ENCODE measurements at places on chromosomes 12 and 14.

DNA sequence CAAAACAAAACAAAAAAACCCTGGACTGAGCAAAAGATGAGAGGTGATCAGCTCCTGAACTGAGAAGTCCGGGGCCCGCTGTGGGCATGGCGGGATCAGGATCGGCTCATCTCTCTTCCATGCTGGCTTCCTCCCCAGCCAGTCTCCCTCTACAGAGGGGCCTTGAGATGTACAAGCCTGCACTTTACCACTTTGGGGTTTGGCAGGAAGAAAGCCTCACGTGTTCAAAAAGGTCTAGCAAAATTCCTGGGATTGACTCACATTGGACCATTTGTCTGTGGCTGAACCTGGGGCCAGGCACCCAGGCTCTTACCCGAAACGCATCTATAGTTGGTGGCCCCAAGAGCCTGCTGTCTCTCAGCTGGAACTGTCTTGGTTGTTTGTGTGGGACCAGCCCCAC is 89.0 kb downstream of the SLC24A4 start:
- DNase-seq = no peak

DNA sequence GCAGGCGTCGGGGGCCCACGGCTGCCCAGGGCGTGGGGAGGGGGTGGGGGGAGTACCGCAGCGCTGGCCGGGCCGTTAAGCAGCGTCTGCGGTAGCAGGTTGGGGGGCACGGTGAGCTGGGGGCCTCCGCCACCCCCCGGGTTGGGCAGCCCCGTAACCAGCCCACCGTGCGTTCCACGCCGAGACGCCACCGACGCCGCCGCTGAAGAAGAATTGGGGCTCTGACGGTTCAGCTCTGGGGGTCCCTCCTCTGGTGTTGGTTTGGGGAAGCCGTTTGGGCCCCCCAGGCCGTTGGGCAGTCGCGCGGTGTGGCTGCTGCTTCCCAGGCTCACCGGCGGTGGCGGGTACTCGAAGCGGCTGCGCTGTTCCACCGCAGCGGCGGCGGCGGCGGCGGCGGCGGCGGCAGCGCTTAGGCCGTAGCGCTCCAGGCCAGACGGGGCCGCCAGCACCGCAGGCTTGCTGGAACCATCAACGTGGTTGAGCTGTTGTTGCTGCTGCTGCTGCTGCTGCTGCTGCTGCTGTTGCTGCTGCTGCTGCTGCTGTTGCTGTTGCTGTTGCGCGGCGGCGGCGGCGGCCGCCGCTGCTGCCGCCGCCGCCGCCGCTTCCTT is 1.5 kb downstream of the IRF2BPL start:
- no peak for DNase-seq

GRCh38 chr12:40105265-40105514 is 691 bp downstream of the SLC2A13 start:
- DNase-seq = no peak

GRCh38 chr14:37641117-37641516 is 45.7 kb downstream of the TTC6 start:
- no peak for DNase-seq

DNA sequence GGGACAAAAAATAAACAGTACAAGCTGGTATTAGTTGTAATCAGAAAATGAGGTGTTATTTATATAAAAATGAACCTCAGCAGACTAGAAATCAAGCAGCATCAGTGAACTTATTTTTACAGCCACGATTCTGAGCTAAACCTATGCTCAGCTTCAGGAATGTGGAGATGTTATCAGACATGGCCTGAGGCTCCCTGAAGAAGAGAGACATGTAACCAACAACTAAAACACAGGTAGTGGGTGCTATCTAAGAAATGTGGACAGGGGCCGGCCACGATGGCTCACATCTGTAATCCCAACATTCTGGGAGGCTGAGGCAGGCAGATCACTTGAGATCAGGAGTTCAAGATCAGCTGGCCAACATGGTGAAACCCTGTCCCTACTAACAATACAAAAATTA is 534.3 kb downstream of the VRK1 start:
- no peak for DNase-seq

GRCh38 chr12:58803908-58804307 is 116.4 kb downstream of the LRIG3 start:
- DNase-seq = no peak

DNA sequence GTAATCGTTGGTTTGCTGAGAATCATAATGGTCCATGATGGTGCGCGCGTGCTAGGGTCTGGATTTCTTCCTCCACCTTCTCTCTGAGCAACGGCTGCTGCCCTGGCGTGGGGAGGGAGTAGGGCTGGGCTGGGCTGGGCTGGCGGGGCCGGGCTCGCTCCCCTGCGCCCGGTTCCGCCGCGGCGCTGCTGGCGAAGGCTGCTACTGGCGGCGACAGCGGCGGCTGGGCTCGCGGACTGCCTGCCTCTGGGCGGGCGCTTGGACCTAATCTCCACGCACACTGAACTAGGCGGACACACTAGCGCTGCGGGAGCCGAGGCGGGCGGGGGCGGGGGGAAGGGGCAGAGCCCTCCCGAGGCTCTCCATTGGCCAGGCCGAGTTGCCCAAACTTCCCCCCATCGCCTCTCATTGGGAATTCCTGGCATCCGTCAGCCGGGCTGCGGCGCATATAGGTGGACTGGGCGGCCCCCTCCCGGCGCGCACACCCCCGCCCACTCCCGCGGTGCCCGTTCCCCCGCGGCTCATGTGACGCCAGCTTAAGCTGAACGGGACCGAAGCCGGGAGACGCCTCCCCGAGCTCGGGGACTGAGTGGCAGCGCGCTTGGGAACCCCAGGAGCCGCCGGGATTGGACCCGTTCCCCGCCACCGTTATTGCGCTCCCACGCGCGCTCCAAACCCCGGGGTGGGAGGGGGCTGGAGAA is at the start of gene ACTN1:
ACTN1 (minus strand) TSS at position 282 of the 701 bp plus-strand sequence; CDS start at position 36, 246 bp downstream.
- peak; percentile 45 for DNase-seq

DNA sequence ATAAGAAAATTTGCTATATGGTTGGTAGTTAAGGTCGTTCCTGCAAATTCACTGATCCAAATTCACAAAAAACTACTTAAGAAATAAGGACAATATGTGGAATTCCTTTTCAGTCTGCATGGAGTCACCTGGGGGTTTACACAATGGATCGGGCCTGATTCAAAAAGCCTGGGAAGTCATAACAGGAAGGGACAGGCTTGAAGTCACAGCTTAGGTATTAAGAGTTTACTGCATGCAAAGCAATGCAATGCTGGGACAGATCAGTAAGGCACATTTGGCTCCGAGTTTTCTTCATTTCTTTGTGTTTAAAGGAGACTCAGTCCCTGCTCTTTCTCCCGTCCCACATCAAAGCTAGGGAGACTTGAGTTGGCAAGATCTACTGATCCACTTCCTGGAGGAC is 153.3 kb downstream of the NTF3 start:
- no peak for DNase-seq

DNA sequence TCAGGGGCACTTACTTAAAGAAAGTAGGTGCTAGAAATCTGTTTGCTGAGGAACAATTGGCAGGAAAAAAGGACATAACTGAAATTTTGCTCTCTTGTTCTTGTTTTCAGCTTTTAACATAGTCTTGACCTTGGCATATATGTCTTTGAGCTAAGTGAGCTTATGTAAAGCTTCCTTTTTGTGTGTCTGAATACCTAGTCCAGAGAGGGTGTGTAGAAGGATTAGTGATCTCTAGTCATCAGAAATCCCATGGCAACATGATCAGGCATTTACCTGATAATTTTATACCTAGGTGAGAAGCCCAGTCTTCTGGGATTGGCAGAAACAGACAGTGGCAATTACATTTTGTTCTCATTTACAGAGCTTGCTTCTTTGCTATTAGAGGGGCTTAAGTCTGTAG is 166.1 kb downstream of the SNAPC1 start:
- no peak for DNase-seq

GRCh38 chr12:117896009-117896408 is 72.8 kb downstream of the KSR2 start:
- DNase-seq = no peak

- DNase-seq = no peak
These were observed 78.7 kb downstream of the TXNDC16 start for GRCh38 chr14:52473557-52473956.

DNA sequence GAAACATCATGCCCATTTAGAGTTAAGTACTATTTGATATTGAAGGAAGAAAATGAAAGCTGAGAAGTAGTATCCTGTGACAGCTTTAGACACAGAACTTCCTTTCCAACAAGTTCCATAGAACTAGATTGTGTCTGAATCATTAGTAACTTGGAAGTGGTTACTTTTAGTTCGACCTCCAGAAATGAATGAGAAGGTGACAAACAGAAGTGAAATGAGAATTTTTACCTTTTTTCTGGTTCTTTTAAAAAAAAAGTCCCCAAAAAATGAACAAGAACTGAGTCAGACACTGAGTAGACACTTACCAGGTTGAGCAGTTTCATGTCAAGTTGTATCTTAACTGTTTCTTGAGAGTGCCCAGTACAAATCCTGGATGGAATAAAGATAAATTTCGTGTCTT is 3.0 kb downstream of the ATP6V0A2 start:
- no peak for DNase-seq

- no peak for DNase-seq
These were observed 12.7 kb downstream of the SPTLC2 start for GRCh38 chr14:77603654-77604255.

DNA sequence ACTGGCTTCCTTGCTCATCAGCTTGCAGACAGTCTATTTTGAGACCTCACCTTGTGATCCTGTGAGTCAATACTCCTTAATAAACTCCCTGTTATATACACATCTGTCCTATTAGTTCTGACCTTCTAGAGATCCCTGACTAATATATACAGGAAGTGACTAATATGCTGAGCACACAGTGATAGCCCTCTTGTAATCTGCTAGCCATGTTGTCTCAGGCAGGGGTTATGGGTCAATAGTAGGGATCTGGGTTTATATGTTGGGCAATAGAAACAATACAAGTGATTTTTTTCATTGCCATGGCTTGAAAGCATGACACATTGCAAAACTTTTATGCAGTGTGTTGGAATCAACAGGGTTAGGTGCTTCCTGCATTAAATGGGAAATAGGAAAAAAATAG is 562.2 kb downstream of the GALC start:
- DNase-seq = no peak

DNA sequence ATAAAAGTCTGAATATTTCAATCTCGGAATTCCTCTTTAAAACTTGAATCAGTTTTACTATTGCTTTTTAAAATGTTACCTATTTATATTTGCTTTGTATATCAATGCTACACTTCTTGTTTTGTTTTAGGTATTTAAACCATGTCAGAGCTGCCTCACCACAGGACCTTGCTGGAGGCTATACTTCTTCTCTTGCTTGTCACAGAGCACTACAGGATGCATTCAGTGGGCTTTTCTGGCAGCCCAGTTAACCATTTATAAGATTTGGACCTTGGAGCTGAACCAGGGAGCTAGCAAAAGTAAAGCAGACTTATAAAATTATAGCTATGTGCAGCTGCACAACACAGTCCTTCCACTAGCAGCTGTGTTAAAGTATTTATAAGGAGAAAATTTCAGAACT is 12.8 kb downstream of the TRMT5 start:
- no peak for DNase-seq

DNA sequence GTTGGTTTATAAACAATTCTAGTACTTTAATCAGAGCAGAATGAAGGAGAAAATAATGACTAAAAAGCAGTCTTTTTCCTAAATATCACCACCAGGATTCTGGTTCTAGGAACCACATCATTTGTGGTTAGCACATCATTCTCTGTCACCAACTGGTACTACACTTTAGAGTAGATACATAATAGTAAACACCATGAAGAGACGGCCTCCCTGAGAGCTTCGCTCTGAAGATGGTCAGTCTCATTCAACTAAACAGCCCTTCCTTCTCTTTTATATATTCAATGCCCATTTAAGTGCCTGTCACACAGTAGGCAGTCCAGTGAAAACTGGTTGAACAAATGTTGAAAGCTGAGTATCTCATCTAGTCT is 10.9 kb downstream of the SLC38A2 start:
- DNase-seq = no peak

DNA sequence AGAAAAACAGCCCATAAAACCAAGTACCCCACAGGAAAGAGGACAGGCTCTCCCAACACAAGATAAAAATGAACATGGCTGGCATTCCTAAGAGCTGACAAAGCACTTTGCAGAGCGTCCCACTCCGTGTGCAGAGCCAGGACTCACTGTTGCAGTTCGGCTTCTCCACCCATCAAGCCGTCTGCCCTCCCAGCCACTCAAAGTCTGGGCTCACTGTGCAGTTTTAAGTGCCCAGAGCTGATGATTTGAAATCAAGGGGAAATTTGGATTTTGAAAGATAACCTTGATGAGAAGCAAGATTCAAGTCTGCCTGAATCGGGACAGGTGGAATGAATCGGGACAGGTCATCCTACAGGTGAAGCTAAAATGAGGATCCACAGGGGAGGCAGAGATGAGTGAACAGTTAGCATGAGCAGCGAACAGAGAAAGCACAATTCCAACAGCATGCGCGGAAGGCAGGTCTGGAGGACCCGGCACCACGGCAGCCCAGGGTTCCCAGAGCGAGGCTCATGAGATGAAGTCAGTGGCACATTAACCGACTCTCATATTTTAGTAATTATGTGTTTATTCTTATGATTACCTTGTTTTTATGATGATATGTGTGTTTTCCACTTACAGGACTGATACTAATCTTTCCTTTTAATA is 39.8 kb upstream of the GPR68 start:
- DNase-seq = no peak

DNA sequence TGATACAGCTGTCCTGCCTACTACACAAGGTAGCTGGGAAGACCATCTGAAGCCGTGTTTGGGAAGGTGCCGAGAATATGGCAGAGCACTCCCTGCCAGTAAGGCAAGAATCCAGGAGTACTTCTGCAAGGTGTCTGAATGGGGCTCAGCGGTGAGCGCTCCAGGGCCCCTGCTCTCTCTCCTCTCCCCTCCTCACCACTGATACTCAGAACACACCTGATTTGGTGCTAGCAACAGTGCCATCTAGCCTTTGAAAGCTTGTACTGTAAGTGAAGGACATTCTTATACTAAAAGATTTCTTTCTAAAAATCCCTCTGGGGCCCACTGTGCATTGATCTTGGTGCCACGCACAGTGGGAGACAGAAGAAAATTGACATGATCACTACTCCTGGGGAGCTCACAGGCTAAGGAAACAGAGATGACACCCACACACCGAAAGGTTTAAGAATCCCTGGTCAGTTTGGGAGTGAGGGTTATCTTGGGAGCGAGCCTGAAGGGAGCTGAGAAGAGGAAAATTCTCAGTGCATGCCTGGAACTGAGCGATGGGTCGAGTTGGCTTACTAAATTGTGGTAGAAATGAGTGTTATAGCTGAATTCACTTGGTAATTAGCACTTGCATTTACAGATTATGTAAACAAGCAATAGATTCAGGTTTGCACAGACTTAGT is 216.9 kb downstream of the NTF3 start:
- DNase-seq = no peak

Data from stimulated activated CD8-positive, alpha-beta memory T cell treated with anti-CD3 and anti-CD28 coated beads, Interleukin-7, amount 100 ng/mL, for 1 hour (primary cell).